ENCODE measurements at places on chromosomes 5 and 9.

- no peak for DNase-seq
These were observed 21.0 kb downstream of the HNRNPK start for GRCh38 chr9:83959061-83959460.

DNA sequence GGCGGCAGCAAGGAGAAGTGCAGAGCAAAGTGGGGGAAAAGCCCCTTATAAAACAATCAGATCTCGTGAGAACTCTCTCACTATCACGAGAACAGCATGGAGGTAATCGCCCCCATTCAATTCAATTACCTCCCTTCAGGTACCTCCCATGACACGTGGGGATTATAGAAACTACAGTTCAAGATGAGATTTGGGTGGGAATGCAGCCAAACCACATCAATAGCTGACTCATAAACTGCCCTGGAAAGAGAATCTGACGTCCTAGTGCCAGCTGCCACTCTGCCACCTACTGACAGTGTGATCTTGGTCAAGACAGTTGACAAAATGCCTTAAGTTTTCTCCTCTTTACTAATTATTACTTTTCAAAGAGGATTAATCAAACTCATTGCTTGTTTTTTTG, 128.3 kb downstream of the GPBP1 start:
- peak; percentile 29 for DNase-seq

GRCh38 chr5:66542711-66543110, 53.5 kb upstream of the MAST4 start:
- DNase-seq = no peak

DNA sequence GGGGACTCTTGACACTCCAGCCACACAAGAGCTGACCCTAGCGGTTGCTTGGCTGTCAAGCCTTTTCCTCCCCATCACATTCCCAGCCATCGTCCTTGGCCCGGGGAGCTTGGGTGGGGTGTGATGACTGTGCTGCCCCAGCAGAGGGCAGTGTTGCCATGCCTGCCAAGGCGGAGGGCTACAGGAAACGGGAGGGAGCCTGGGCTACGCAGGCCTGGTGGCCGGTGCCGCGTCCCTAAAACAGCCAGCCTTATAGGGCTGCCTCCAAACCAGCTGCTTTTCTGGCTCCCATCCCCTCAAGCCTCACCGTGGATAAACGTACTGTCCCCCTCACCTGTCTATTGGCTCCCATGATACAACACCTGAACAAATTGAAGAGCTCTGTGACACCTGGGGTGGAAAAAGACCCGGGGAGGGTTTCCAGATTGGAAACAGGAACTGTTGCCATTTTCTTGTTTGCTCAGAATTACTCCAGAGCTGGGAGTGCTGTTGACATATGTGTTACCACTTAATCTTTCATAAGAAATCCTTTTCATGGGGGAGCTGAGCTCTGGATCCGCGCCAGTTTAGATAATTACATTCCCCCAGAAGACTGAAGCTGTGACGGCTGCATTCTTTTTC, 72.8 kb upstream of the ASTN2 start:
- peak; percentile 0 for DNase-seq

GRCh38 chr5:171421331-171422262, 2.1 kb downstream of the FGF18 start:
- no peak for DNase-seq

DNA sequence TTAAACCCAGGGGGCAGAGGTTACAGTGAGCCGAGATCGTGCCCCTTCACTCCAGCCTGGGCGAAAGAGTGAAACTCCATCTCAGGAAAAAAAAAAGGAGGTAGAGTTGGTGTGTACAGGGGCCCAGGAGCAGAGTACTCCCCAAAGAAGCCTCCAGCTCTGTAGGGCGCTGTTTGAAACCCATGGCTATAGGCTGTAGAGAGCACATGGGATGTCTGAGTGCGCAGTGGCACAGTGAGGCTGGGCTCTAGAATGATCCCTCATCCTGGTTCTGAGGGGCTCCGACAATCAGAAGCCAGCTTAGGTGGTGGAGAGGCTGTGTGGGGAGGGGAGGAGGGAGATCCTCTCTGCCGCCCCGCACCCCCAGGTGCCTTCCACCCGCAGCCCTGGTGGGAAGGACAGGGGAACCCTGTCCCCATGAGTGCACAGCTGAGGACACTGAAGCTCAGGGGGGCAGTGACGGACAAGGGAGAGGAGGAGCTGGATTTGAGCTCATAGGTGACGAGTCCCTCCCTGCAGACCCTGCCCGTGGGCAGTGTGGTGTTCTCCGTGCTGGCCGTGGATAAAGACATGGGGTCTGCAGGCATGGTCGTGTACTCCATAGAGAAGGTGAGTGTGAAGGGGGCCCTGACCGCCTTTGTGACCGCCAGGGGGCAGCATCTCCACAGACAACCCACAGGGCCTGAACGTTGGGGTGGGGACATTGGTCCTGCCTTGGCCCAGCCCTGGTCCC, 24.6 kb downstream of the CDHR2 start:
- peak; percentile 82 for DNase-seq

- DNase-seq = no peak
These were observed 5.0 kb downstream of the P4HA2 start for GRCh38 chr5:132222649-132223038.

GRCh38 chr9:129556491-129557191, 64.3 kb downstream of the C9orf50 start:
- no peak for DNase-seq

- DNase-seq = no peak
These were observed 191.3 kb upstream of the PRDM9 start for GRCh38 chr5:23316060-23316591.

DNA sequence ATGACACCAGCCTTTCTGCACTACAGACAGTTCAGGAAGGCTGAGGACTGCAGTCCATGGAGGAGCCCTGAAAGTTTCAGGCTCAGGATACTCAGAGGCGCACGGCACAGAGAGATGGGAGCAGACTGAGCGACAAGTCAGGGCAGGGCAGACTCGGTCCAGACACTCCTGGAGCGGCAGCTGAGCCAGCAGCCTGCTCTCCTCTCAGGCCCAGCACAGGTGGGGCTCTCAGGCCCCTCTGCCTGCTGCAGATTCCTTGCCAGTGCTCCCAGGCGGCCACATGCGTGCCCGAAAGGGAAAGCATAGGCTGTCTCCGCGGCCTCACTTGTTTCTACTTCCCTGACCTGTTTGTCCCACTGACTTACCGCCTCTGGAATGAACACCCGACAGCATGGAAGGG, 228.3 kb downstream of the IRX2 start:
- DNase-seq = no peak

DNA sequence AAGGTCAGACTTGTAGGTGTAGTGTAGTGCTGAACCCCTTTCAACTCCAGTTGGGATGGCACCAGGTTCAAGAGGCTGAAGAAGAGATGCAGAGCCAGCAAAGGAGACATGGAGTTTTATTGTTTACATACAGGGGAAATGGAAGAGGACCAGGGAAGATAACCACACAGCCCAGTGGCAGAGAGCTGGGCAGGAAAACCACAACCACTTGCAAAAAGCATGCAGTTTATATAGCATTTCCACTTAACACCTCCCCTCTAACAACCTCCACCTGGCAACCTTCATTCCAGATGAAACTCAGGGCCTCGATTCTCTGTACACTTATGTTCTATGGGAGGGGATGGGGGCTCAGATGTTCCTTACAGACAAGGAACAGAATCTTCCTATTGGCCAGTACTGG, 56.9 kb downstream of the SNX24 start:
- DNase-seq = no peak

- no peak for DNase-seq
These were observed 52.8 kb upstream of the CCDC112 start for GRCh38 chr5:115349001-115349817.

DNA sequence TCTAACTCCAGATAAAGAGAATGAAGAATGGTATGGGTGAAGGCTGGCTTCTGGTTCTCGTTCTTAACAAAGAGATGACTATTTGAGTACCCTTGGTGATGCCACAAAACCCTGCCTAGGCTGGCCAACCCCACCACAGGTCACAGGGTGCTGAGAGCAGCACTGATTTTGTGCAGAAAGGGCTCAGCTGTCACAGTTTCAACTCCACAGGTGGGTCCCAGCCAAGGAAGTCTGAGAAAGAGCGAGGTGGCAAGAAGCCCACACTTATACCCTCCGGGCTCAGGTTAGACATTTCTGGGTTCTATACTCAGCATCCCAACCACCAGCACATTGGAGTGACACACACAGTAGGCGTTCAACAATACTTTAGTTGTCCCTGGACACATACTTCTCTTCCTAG, 118.1 kb downstream of the SLIT3 start:
- DNase-seq = no peak

DNA sequence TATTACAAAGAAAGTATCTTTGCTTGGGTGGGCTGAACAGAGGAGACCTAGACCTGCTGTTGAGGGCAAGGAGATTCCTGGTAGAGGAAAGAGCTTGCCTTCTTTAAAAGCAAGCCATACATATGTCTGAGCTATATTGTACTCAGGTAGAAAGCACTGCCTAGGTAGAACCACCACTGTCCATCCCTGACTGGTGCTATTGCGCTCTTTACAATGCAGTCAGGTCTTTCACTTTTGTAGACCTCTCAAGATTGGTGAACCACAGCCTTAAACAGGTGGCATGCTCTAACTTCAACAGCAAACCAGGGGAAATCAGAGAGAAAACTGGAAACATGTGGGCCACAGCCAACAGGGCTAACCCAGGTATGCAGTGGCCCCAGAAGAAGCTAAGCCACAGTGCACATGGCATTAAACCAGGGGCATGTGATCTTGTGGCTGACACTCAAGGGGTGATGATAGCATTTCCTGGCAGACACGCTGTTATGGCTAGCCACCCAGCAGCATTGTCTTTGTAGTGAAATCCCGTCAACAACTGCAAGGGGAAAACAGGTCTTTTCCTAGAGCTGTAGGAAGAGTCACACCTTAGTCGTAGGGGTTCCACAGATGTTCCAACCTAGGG, 253.9 kb upstream of the PCSK5 start:
- DNase-seq = no peak

DNA sequence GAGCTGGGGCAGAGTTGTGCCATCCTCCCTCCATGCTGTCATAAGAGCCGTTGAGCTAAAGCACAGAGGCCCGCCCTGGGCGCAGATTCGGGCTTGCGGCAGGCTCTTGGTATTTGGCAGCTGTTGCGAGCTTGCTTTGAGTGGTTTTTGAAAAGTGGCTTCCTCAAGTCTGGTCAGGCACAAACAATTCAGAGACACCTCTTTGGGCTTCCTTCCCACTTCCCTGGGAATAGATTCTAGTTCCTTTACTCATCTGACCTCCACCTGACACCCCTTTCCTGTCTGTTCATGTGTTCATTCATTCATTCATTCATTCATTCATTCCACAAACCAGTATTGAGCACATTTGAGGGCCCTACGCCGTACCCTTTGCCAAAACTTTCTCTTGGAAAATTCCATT, 27.4 kb downstream of the NCS1 start:
- no peak for DNase-seq

GRCh38 chr5:52007230-52007858, 624.1 kb downstream of the ISL1 start:
- DNase-seq = no peak

DNA sequence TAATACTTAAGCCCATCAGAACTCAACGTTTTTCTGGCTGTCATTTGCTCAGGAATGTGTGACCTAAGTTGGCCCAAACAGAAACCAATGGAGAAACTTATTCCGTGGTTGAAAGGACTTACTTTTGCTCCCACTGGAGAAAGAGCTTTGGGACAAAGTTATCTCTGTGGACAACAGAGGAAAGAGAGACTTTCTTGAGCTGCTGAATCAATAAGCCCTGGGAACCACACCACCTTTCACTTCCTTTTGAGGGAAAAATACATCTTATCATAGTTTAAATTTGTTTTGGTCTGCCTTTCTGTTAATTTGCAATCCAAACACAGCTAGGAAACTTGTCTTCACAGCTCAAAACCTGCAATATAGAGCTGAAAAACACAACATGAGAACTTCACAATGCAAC, 62.8 kb upstream of the VCAN start:
- DNase-seq = no peak

DNA sequence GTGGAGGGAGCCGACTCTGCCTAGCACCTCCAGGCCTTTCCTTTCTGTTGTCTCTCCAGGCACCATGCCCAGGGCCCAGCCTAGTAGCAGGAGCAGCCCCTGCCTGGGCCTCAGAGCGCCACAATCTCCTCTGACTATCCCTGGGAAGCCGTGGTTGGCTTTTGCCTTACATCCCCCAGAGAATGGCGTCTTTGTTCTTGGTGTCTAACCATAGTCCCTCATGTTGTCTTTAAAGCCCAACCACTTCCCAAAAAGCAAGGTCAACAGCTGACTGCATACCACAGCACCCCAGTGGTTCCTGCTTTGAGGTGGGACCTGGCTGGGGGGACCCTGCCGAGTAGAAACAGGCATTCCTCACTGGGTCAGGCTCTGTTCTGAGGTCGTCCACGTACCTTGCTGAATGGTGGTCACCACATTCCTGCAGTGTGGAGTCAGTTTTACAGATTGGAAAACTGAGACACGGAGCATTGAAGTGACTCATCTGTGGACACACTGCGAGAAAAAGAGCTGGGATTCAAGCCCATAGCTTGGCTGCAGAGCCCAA, 13.7 kb upstream of the CERCAM start:
- no peak for DNase-seq

- no peak for DNase-seq
These were observed 17.1 kb upstream of the CDC23 start for GRCh38 chr5:138230261-138230660.

DNA sequence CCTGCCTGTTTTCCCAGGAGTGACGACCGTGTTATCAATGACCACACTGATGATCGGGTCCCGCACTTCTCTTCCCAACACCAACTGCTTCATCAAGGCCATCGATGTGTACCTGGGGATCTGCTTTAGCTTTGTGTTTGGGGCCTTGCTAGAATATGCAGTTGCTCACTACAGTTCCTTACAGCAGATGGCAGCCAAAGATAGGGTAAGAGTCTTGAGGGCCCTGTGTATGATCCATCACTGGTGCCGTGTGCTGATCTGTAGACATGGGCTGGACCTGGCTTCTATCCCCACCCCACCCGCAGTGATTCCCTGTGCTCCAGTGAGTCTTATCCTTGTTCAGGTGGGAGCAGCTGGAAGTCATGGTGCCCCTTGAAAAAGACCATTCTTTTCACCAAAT, 26.0 kb downstream of the GABRP start:
- no peak for DNase-seq

GRCh38 chr5:112996830-112997374, 20.3 kb downstream of the DCP2 start:
- no peak for DNase-seq

GRCh38 chr5:113188436-113188835, 211.8 kb downstream of the DCP2 start:
- DNase-seq = no peak

Data from activated CD4-positive, alpha-beta T cell treated with anti-CD3 and anti-CD28 coated beads for 24 hours (primary cell).